ENCODE measurements at places on chromosomes 3 and 15. TPM values are rescaled to one million over a fixed set of nuclear protein-coding genes. Genes with fewer than 3 reads are reported as not detected.

The MME gene
- 1.5 TPM for total RNA-seq

The SENP8 gene
- total RNA-seq: 13.5 TPM

The COLQ gene
- 1.5 TPM for total RNA-seq

- no peak for DNase-seq
- no peaks in the 10 kb centered on the region for H3K27me3 ChIP-seq
- no peak overlapping the region for H3K4me3 ChIP-seq
- no peaks in the 10 kb centered on the region for H3K4me1 ChIP-seq
Observed at GRCh38 chr3:134840459-134840858, 45.4 kb downstream of the EPHB1 start.

DNA sequence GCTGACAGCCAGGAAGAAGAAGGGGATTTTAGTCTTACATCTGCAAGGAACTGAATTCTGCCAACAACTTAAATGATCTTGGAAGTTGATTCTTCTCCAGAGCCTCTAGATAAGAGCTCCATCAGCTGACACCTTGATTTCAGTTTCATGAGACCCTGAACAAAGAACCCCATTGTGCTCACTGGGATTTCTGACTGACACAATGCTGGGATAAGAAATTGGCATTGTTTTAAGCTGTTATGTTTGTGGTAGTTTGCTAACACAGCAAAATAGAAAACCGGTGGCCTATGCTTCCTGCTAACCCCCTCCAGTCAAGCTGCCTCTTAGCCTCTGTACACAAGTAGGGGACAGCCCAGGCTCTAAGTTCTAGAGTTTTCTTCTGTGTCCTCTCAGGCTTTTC, 36.2 kb downstream of the MASP1 start:
- H3K36me3 ChIP-seq: no peaks in the 10 kb centered on the region
- H3K4me3 ChIP-seq: no peak overlapping the region
- DNase-seq: no peak
- H3K4me1 ChIP-seq: no peaks in the 10 kb centered on the region
- H3K27me3 ChIP-seq: no peaks in the 10 kb centered on the region
- no peak overlapping the region for H3K27ac ChIP-seq
